A172 (cell line): ENCODE measurements at places on chromosomes 7 and 10.
A peak's percentile ranks its signal among the peaks of the same experiment; 100 is the strongest.

DNA sequence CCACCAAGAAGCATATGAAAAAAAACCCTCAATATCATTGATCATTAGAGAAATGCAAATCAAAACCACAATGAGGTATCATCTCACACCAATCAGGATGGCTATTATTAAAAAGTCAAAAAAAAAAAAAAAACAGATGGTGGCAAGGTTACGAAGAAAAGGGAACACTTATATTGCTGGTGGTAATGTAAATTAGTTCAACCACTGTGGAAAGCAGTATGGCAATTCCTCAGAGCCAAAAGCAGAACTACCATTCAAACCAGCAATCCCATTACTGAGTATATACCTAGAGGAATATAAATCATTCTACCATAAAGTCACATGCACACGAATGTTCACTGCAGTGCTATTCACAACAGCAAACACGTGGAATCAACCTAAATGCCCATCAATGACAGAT lies 46.0 kb downstream of the CNOT4 start:
- DNase-seq, result no peak

DNA sequence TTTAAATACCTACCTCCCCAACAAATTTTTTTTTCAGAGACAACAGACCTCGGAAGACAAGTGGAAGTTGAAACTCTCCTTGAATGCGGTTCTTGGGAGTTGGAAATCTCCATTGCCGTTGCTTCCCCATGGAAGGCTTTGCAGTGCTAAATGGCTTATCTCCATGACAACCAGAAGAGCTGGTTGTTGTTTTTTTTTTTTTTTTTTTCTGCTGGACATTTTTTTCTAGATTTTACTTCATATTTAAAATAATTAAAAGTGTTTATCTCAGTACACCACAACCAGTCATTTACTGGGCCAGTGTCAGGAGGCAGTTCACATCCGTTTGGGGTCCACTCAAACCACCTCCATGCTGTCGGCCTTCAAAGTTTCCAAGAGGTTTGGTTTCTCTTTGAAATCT lies 348.5 kb upstream of the PRKCQ start:
- DNase-seq, result no peak

DNA sequence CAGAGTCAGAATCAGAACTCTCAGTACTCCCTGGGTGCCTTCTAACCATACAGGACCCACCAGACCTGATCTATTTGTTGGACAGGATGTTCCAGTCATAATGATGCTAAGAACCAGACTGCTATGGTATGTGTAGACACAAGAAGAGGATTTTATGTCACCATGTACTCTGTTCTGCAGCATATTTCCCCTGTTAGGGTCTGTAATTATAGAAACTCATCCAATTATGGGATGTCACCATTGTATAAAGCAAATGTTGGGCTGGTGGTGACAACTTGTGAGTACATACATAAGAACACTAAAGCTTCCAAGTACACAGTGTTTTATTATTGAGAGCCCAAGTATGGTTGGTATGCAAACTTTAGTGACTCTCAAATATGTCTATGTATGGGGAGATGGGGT lies 67.1 kb upstream of the AGBL3 start:
- no peak for DNase-seq

- peak; percentile 41 for DNase-seq
Measured at GRCh38 chr10:15167411-15168290, 842 bp downstream of the NMT2 start.

DNA sequence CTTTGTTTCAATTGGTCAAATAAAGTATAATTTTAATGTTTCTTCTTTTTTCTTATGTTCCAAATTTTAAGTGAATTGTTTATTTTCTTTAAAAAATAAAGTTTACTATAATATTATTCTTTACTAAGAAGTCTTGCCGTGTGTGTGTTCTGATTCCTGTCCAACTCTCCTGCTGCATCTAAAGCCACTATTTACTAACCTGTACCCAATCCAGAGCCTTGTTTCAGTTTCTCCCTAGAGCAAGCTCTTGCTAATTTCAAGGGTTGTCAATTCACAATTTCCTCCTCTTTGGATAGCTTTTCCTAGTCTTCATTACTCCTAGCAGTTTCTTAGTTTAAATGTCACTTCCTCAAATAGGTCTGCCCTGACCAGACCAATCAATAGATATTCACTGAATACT lies 314.9 kb upstream of the SEMA3A start:
- DNase-seq, result no peak

GRCh38 chr10:31581741-31582323 lies 262.8 kb downstream of the ZEB1 start:
- DNase-seq, result no peak

GRCh38 chr7:749140-749551 lies 22.1 kb upstream of the PRKAR1B start:
- no peak for DNase-seq

DNA sequence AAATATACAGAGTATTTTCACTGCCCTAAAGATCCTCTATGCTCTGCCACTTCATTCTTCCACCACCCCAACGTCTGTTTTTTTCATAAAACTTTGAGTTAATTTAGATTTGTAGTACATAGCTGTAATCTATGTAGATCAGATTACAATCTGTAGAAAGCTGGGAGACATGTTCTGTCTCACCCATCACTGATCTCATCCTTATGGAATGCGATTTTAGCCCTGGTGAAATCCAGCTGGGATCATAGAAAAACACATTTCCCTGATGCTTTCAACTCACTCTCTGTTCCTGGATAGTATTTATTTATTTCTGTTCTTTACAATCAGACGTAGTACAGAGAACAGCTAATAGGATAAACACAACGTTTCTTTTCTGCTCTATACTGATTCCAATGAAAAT lies 521.0 kb downstream of the KIF20B start:
- peak; percentile 57 for DNase-seq

GRCh38 chr10:43905512-43906236 lies 257.0 kb upstream of the ZNF32 start:
- no peak for DNase-seq

DNA sequence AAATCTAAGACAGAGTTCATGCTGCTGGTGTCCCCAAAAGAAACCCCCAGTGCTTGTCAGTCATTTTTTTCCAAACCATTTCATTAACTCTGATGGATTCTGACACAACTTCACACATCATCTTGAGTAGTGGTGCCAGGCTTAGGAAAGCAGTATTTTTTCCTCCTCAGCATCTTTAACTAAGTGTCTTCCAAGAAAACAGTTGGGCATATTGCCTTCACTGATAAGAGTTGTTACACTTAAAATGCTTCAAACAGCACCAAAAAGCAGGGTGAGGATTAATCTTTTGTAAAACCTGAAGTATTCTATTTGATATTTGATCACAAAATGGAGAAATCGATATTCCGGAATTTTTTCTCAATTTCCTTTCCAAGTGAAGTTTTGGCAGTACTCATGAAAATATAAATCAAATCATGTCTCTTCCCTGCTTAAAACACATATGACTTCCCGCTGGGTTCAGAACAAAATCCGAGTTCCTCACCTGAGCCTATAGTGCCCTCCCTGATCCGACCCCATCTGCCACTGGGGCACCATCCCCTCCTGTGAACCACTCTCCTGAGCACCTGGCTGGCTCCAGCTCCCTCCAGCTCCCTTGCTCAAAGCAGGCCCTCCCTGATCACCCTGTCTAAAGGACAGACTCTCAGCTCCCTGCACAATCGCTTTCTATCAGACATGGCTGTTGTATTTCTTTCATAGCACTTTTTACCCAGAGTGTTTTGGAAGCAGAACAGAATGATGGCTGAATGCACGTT lies 61.6 kb downstream of the CYTH3 start:
- no peak for DNase-seq

- no peak for DNase-seq
Measured at GRCh38 chr7:88018501-88018900, 84.5 kb downstream of the ADAM22 start.

GRCh38 chr7:74294191-74294998 lies 5.2 kb downstream of the CLIP2 start:
- no peak for DNase-seq

DNA sequence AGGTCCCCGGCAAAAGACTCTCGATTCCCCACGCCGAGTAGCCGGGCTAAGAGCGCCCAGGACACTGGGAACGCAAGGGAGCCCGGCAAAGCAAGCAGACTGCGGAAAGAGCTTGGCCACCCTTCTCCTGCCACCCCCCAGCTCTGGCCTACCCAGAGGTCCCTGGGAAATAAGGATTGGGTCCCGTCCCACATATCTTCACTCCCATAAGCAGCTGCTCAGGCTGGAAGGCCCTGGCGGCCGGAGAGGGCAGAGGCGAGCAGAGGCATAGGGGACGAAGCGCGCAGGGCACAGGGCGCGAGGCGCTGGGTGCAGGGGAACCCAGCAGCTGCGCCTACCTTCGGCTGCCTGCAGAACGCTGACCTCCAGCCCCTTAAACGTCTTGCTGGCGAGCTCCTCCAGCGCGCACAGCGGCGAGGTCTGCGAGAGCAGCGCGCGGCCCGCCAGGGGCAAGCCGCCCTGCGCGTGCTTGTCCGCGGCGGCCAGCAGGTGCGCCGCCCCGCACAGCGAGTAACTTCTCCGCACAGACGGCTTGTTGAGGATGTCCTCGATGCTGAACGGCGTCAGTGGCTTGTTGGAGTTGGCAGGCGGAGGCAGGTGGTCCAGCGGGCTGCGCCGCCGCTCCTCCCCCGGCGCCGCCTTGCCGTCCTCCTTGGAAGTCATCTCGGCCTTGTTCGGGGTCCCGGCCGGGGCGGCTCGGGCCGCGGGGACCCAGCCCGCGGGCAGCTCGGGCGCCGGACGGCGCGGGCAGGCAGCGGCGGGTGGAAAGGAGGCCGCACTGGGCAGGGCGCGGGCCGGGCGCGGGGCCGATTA lies 904 bp downstream of the LBX1 start:
- no peak for DNase-seq

DNA sequence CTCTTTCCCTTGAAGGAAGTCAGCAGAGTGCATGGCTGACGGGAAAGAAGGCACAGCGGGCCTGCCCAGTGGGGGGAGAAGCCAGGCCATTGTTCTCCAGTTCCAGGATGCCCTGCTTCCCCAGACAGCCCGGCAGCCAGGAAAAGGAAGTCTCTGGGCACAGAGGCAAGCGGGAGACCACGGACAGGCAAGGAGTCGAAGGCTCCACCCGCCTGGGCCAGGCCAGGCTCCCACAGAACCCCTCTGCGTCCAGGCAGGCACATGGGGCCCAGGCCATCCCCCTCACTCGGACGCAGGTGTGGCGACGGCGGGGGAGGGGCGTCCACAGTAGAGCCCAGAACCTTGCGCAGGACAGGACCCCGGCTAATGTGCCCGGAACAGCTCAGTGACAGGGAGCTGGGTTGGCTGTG lies 8.7 kb downstream of the GPR146 start:
- DNase-seq, result no peak

- no peak for DNase-seq
Measured at GRCh38 chr7:82080254-82080927, 310.5 kb upstream of the HGF start.

DNA sequence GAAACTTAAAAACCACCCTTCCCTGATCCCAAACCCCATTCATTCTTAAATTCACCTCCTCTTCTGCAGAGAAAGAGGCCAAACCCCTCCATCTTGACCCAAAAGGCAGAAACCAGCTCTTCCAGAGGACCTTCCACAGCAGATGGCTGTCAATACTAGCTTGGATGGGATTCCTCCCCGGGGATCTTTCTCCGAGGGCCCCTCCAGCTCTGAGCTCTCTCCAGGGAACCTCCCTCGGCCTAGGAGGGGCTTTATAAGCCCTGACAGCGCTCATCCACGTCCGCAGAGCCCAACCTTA lies 5.4 kb downstream of the TNRC18 start:
- no peak for DNase-seq

GRCh38 chr10:86376852-86377796 lies 10.5 kb upstream of the GRID1 start:
- DNase-seq, result peak; percentile 50

DNA sequence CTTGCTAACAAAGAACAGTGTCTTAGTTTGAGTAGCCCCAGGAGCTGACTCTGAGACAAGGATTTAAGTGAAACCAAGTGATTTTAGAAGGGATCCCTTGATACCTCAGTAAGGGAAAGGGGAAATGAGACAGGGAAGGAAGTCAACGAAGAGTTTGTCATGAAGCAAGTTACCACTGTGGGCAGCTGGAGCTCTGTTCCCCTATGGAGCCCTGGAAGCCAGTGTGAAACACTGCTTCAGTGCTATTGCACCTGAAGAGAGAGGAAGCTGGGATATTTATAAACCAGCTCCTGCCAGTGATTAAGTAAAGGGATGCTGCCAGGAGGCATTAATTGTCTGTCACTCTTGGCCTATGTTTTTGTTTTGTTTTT lies 58.9 kb upstream of the WAPL start:
- no peak for DNase-seq

DNA sequence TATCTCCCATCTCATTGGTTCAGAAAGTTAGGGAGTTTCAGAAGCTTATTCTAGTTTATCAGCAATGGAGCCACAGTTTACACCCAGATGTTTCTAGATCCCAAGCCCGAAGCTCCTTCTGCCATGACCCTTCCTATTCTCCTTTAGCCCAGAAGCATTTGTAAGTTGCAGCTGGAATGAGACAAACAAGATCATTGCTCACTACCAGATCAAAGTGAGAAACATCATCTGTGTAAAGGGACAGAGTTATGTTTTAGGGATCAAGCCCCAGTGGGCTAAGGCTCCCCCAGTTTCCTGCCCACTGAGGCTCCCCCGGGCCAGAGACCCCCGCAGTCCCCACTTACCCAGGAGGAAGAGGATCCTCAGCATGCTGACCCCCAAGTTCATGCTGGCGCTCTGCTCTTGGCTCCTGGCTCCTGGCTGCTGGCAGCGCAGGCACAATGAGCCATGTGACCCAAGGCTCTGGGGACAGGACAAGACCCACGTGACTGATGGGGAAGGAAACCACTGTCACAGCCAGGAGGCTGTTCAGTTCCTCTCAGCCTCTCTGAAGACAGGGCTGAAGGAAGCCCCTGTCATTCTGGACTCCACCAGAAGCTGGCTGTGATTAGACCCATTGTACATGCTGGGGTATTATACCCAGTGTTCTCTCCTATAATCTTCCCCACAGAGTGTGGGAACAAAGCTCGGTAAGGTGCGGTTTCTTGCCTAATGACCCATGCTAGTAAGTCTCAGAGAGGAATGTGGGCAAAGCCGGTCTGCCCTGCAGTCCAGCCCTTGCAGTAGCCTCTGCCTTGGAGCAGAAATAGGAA lies at the start of gene TMEM273:
Gene TMEM273, minus strand, starts transcription at position 442 of the 812 bp plus-strand sequence. Its CDS starts 55 bp downstream, at position 387.
- no peak for DNase-seq

DNA sequence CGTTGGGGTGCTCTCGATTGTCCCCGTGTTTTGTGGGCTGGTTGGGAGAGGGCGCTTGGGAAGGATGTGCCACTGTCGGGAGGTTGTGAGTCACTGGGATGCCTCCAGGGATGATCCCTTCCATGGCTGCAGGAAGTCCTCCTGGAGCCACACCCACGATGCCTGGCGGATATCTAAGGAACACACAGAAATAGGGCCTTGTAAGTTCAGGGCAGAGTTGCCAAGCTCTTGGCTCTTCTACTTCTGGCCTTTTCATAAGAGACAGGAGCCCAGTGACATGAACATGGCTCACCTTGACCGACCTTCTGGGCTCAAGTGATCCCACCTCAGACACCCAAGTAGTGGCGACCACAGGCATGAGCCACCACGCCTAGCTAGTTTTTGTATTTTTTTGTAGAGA lies 47.6 kb downstream of the ZRANB1 start:
- peak; percentile 37 for DNase-seq
